Tibial nerve (tissue), 4 donors: ENCODE measurements at places on chromosomes 6 and 20. TPM values are rescaled to one million over a fixed set of nuclear protein-coding genes. Genes with fewer than 3 reads are reported as not detected.

SCRT2 gene
- not detected for total RNA-seq

CSTF1 gene
- 22.5 TPM for total RNA-seq

COL21A1 gene
- 26.9 TPM for total RNA-seq

PAX1 gene
- total RNA-seq: not detected

PNLDC1 gene
- total RNA-seq: 1.1 TPM

PIGU gene
- total RNA-seq: 20.6 TPM

CDSN gene
- total RNA-seq: not detected

EYS gene
- under 0.01 TPM for total RNA-seq

SLC2A10 gene
- 20.8 TPM for total RNA-seq

TMEM200A gene
- total RNA-seq: 10.5 TPM

GRCh38 chr6:37170273-37171200, 585 bp downstream of the PIM1 start:
- no peaks in the 10 kb centered on the region for H3K27me3 ChIP-seq
- DNase-seq: no peak
- peak overlapping the region; percentile 83 for H3K4me3 ChIP-seq
- no peaks in the 10 kb centered on the region for H3K36me3 ChIP-seq

DNA sequence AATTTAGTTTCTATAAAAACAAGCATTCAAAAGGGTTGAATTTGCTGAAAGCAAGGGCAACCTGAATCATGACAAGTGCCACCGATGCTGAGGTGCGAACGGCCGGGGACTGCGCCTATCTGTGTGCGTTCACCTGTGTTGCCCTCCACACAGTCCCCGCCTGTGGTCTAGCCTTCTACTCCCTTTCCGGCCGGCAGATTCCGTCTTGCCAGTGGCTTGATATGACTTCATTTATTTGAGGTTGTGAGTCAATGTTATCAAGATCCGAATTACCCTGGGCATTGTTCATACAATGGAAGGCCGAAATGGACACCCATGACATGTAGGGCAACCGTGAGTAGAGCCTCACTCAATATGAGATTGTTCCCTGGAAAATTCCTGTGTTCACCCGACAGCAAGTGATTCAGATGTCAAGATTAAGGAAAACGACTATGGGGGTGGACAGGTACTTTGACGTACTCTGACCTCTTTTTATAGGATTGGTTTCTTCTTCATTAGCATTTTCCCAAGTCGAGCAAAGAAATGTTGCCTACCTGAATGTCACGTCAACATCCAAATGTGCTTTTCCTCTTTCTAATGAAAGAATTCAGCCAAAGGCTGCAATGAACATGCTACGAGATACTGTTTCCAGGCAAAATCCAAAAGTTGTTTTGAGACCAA, 41.1 kb upstream of the NEDD9 start:
- H3K4me1 ChIP-seq: peaks cover 9% of the 10 kb centered on the region
- peak overlapping the region; percentile 9 for H3K27ac ChIP-seq
- no peak for DNase-seq
- no peak overlapping the region for H3K4me3 ChIP-seq

DNA sequence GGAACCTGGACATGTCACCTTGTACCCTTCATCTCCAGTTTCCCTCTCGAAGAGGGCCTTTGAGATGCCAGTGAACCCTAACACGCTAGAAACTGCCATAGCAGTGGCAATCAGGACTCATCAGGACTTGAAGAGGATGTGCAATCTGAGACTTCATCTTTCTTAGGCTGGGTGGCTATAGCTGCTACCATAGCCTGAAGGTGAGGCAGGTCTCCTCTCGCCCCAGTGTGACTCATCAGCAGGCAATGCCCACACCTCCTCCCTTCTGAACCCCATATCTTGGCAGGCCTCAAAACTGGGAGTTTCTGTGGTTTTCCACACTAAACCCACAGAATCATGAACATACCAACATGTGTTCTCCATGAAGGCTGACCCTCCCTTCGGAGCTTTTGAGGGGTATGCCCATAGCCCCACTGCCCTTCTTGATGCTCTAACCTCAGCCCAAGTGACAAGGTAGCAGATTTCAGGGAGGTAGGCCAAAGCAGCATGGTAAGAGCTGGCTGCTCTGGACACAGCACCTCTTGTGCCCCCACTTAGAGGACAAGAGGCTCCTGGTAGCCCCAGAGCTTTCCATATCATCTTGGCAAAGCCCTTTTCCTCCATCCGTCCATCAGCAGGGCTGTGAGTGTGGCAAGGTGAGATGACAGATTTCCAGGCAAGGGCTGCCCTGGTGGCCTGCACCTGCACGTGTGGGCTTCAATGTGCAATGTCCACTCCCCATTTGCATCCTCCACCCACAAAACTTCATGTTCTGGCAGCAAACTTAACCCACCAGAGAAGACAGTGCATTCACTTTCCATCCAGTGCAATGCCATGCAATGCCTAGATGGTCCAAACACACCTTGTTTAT, 2.6 kb downstream of the BLCAP start:
- H3K4me1 ChIP-seq: peaks cover 30% of the 10 kb centered on the region
- no peak for DNase-seq
- peaks cover 15% of the 10 kb centered on the region for H3K36me3 ChIP-seq
- H3K27me3 ChIP-seq: no peaks in the 10 kb centered on the region

- no peak overlapping the region for H3K4me3 ChIP-seq
- no peak overlapping the region for H3K27ac ChIP-seq
- no peaks in the 10 kb centered on the region for H3K36me3 ChIP-seq
- H3K4me1 ChIP-seq: no peaks in the 10 kb centered on the region
- no peak for DNase-seq
- H3K27me3 ChIP-seq: no peaks in the 10 kb centered on the region
These were observed 19.1 kb upstream of the CCN2 start for GRCh38 chr6:131970076-131970859.

DNA sequence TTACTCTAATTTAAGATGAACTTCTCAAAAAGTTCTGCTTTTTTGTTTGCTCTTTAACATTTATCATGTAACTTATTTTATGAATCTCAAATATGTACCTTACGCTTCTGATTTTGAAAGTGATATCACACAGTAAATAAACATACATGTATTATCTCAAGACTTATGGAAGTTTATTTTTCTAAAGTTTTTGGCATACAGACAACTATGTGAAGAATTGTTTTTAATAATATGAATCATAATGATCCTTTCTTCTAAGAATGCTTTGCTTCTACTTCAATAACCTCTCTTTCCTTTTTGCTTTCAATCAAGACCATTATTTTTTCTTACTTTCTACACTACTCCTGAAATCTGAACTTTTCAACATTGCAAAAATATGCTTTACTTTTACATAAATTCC, 816.4 kb downstream of the EYS start:
- H3K4me1 ChIP-seq: no peaks in the 10 kb centered on the region
- no peaks in the 10 kb centered on the region for H3K27me3 ChIP-seq
- no peaks in the 10 kb centered on the region for H3K36me3 ChIP-seq
- H3K4me3 ChIP-seq: no peak overlapping the region

DNA sequence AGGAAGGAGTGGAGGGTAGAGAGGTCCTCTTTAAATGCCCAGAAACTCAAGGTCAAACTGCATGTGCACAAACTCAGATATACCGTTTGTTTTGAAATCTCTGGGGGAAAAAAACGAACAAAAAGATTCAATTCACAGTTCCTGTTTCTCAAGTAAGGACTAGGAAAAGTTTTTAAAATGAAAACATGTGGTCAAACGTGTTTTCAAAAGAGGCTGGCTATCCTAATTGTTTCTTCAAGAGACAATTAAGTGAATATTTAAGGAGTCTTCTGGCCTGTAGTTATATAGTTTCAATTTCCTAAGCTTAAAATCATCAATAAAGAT, 3.1 kb downstream of the RSPO3 start:
- H3K27me3 ChIP-seq: peaks cover 41% of the 10 kb centered on the region
- H3K4me3 ChIP-seq: no peak overlapping the region
- H3K27ac ChIP-seq: no peak overlapping the region
- no peak for DNase-seq

GRCh38 chr6:74717591-74717990, 488.3 kb downstream of the COL12A1 start:
- H3K27me3 ChIP-seq: no peaks in the 10 kb centered on the region
- H3K27ac ChIP-seq: no peak overlapping the region
- no peaks in the 10 kb centered on the region for H3K4me1 ChIP-seq

DNA sequence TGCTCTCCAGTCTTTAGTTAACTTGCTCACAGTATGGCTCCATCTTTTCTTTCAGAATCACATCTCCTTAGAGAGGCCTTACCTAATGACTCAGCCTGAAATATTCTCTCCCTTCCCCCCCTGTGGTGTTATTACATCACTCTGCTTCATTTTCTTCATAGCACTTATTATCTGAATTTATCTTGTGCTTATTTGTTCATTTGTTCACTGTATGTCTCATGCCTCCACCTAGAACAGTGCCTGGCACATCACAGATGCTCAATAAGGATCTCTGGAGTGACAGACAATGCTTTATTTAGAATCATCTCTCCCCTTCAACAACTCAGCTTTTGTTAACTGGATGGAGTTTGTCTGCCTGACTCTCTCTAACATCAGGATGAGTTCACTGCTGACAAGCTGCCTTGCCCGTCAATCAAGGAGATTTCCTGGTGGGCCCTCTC, 96.6 kb upstream of the MAN1A1 start:
- no peak overlapping the region for H3K4me3 ChIP-seq
- DNase-seq: no peak
- H3K27ac ChIP-seq: peak overlapping the region; percentile 75
- no peaks in the 10 kb centered on the region for H3K4me1 ChIP-seq
- H3K36me3 ChIP-seq: no peaks in the 10 kb centered on the region

GRCh38 chr6:150999107-150999506, 133.6 kb downstream of the MTHFD1L start:
- H3K27ac ChIP-seq: no peak overlapping the region

- no peaks in the 10 kb centered on the region for H3K36me3 ChIP-seq
- H3K4me3 ChIP-seq: no peak overlapping the region
- H3K4me1 ChIP-seq: no peaks in the 10 kb centered on the region
- no peaks in the 10 kb centered on the region for H3K27me3 ChIP-seq
- no peak overlapping the region for H3K27ac ChIP-seq
- DNase-seq: no peak
These were observed 249.3 kb downstream of the TBX18 start for GRCh38 chr6:84515067-84515466.

- H3K27me3 ChIP-seq: no peaks in the 10 kb centered on the region
- H3K4me1 ChIP-seq: no peaks in the 10 kb centered on the region
- H3K4me3 ChIP-seq: no peak overlapping the region
- no peak overlapping the region for H3K27ac ChIP-seq
- DNase-seq: no peak
These were observed 37.3 kb downstream of the RNF8 start for GRCh38 chr6:37391120-37391519.

GRCh38 chr6:169069356-169069755, 184.3 kb downstream of the THBS2 start:
- H3K4me3 ChIP-seq: no peak overlapping the region
- DNase-seq: no peak
- H3K27me3 ChIP-seq: no peaks in the 10 kb centered on the region
- H3K4me1 ChIP-seq: no peaks in the 10 kb centered on the region
- no peak overlapping the region for H3K27ac ChIP-seq
- H3K36me3 ChIP-seq: no peaks in the 10 kb centered on the region

- H3K4me3 ChIP-seq: no peak overlapping the region
- DNase-seq: no peak
- H3K36me3 ChIP-seq: no peaks in the 10 kb centered on the region
- H3K27ac ChIP-seq: no peak overlapping the region
These were observed 79.0 kb upstream of the TMEM170B start for GRCh38 chr6:11458509-11458908.

GRCh38 chr6:166675736-166676135, 48.7 kb upstream of the RPS6KA2 start:
- no peaks in the 10 kb centered on the region for H3K36me3 ChIP-seq
- H3K27ac ChIP-seq: no peak overlapping the region
- H3K4me1 ChIP-seq: no peaks in the 10 kb centered on the region
- H3K27me3 ChIP-seq: peaks cover 7% of the 10 kb centered on the region

GRCh38 chr6:115908906-115909559, 151.7 kb downstream of the FRK start:
- H3K27me3 ChIP-seq: no peaks in the 10 kb centered on the region
- H3K36me3 ChIP-seq: no peaks in the 10 kb centered on the region
- no peaks in the 10 kb centered on the region for H3K4me1 ChIP-seq
- DNase-seq: no peak
- H3K4me3 ChIP-seq: no peak overlapping the region
- no peak overlapping the region for H3K27ac ChIP-seq

DNA sequence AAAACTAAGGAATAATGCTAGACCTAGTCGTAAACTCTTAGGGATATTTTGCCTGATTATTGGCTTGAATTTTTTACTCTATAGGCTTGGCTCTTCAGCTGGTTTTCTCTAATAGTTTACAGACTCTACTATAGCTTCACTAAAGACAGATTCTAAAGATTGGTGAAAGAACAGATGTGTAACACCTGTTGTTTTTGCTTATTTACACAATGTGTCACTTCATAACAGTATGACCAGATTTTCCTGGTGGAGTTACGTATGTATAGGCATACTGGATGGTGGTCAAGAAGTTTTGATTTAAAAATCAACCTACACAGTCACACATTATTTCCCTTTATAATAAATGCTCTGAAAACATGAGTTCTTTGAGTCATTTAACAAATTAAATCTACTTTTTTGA, 4.8 kb downstream of the COL19A1 start:
- DNase-seq: no peak
- no peaks in the 10 kb centered on the region for H3K27me3 ChIP-seq
- no peaks in the 10 kb centered on the region for H3K36me3 ChIP-seq
- peaks cover 13% of the 10 kb centered on the region for H3K4me1 ChIP-seq
